ENCODE measurements at places on chromosomes 6 and 20.

DNA sequence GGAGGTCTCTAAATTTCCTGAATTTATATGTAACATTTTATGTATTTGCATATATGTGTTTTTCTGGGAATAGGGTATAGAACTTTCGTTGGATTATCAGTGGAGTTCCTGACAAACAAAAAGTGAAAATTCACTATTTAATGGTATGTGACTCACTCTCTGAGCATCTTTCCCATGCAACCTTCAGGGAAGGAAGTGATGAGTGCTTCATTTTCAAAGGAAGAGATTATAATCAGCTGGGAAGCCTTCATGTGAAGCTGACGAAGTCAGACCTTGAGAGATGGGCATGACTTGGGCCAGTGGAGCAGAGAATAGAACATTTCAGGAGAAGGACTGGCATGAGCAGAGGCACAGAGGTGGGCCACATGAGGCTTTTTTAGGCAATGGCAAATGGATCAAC is 72.7 kb downstream of the FAXC start:
- DNase-seq: no peak

DNA sequence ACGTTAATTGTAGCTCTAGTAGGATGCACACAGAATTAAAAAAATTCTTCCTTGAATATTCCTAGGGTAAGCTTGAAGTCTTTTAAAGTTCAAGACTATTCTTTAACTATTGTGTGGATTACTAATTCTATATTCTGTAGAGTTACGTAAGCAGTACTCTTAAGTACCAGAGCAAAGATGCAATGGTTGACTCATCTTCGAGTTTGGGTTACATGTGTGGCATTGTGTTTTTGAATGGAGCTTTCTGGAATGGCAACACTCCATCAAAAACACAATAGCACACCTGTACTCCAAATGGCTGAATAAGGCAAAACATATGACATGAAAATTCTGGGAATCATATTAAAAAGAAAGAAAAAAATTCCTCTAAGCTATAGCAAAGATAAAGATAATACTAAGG is 33.5 kb upstream of the CEP162 start:
- no peak for DNase-seq

DNA sequence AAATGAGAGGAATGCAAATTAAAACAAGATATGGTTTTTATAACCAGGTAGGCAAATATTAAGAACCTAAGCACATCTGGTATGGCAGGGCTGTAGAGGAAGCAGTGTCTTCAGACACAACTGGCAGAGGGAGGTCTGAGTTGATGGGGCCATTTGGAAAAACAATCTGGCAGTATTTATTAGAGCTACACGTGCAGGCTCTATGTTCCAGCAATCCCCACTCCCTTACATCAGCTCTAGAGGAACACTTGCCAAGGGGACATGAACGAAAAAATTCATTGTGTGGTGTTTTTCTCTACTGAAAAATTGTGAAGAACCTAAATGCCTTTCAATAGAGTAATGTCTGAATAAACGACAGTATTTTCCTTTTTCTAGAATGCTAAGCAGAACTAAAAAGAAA is 111.6 kb upstream of the EDN1 start:
- DNase-seq: no peak

DNA sequence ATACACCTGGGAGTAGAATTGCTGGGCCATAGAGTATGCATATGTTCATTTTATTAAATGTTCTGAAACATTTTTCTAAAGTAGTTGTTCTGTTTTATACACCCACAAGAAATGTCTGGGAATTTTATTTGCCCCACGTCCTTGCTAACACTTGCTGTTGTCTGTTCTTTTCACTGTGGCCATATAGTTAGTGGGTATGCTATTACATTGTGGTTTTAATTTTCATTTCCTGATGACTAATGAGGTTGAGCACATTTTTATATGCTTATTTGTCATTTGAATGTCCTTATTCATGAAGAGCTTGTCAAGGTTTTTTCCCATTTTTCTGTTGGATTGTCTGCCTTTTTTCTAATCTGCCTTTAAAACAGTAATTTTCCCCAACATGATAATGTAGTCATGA is 41.5 kb upstream of the TGM3 start:
- DNase-seq: no peak

DNA sequence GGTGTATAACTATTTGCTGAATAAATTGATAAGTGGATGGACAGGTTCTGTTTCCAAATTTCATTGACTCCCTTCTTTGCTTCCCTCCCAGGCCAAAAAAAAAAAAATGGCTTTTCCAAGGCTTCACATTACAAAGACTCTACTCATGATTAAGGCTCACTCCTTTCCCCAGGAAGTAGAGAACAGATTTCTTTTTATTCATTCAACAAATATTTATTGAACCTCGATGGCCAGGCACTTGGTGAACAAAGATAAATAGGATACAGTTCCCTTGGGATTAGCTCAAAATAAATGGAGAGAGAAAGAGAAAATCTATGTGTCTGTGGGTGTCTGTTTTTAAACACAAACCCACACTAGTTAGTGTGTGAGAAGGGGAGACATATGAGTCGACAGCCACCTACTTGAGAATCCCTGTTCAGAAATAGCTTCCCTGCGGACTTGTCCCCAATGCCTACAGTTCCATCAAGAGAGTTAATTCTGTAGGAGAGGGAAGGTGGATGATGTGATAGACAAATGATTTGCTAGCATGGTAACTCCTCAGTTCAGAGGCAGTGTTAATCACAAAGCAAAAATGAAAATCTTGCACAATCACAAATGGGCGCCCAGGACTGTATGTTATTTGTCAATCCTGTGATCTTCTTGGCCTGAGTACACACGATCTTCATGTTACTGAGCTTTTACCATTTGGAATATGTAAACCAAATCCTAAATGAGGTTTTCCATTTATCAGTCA is 20.3 kb downstream of the TRAF3IP2 start:
- no peak for DNase-seq

GRCh38 chr6:151914484-151914883 is 107.0 kb downstream of the ESR1 start:
- no peak for DNase-seq

DNA sequence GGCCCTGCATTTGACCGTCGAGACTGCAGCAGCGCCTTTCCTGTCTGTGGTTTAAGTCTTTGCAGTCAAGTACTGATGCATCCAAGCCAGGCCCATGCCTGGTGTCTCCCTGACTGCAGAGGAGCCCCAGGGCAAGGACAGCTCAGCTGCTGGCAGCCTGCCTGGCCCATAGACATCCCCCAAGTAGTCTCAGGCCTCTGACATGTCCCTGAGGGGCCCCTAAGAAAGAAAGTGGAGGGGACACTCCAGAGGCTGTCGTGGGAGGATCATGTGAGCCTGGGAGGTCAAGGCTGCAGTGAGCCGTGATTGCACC is 18.0 kb downstream of the HRH3 start:
- DNase-seq: no peak

- no peak for DNase-seq
Observed at GRCh38 chr6:33241968-33242367, 29.7 kb downstream of the VPS52 start.

DNA sequence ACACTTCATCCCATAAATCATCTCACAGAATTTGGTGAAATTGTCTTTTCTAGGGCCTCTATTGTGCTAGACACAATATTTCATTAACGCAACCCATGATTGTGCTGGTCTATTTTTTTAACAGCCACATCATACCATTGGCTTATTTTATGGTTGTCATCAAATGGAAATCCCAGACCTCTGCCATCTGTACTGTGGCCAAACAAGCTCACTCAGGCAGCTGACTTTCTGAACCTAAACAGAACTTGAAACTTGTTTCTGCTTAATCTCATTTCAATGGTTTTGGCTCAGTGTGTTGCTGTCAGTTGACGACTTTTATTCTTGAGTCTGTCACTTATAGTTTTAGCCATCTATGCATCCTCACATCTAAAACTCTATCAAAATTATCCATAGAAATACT is 111.8 kb downstream of the HAO1 start:
- no peak for DNase-seq

- DNase-seq: no peak
Observed at GRCh38 chr6:30483677-30484279, 5.5 kb upstream of the HLA-E start.

DNA sequence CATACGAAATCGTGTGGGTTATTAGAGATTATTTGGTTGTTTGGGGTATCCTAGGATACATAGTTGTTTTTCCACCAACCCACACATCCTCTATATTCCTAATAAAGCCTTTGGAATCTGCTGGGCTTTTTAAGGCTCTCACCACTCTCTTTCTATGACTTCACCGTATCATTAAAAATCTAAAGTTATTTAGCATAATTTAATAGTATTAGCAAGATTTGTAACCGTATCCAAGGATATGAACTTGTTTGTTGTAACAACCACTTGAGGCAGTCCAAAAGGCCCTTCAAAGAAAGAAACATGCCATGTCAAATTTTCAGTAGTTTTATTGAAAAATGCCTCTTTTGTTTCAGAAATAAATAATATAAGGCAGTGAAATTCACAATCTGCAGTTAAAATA is 121.8 kb downstream of the COL12A1 start:
- no peak for DNase-seq

All from activated T-helper 1 cell treated with Interleukin-2 at 50 U/mL for 16 hours (primary cell).